ENCODE measurements at places on chromosomes 2 and 18.

DNA sequence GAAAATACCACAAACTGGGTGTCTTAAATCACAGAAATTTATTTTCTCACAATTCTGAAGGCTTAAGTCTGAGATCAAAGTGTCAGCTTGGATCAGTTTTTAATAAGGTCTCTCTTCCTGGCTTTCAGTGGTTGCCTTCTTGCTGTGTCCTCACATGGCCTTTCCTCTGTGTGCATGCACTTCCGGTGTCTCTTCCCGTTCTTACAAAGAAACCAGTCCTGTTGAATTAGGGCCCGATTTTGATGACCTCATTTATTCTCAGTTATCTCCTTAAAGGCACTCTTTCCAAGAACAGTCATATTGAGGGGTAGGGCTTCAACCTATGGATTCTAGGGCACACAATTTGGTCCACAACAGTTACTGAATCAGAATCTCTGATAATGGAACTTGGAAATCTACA lies 5.4 kb upstream of the XIRP2 start:
- no peak for DNase-seq

- peak; percentile 14 for DNase-seq
Observed at GRCh38 chr2:44715671-44716081, 225.8 kb upstream of the SIX3 start.

DNA sequence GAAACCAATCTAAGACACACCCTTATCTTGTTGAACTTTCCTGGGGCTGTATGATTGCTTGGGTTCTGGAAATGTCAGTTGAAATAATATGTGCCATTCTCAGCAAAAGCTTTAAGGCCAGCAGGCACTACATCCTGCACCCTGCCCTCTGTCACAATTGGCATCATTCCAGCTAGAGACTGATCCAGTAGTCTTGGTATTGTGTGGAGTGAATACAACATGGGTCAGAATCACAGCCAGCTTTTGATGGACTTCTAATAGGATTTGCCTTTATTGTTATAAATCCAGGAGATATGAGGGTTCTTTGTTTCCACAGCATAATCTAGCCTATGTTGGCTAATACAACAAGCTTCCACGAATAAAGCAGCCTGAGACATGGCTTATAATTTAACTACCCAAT lies 617.0 kb upstream of the CDH2 start:
- no peak for DNase-seq

DNA sequence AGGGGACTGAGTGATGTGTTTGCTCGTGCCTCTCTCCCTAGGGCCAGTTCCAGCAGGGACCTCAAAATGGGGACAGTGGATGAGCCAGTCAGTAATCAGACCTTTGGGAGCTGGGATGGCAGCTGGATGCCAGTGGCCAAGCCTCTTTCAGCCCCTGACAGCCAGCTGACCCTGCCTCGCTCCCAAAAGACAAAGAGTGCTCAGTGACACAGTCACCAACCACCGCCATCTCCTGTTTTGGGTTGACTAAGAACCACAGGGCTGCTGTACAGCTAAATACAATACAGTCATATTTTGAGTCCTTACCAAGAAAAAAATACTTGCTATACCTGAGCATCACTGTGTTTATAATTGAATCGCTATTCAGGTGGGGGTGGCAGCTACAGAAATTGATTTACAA lies 75.7 kb downstream of the POU3F3 start:
- peak; percentile 54 for DNase-seq

GRCh38 chr2:216992056-216992675 lies 132.3 kb upstream of the TNP1 start:
- no peak for DNase-seq

- DNase-seq = peak; percentile 39
Observed at GRCh38 chr2:186848873-186849578, at the start of gene ZSWIM2. TSS of gene ZSWIM2 (minus strand) at chr2:186849170. CDS start at chr2:186849130, 40 bp downstream.

GRCh38 chr2:22355816-22356433 lies 1029.1 kb upstream of the KLHL29 start:
- peak; percentile 57 for DNase-seq

Data from midbrain (tissue), 1 donor.